Frontal cortex (tissue), 4 donors: ENCODE measurements at places on chromosomes 7 and 10.

- DNase-seq = no peak
Observed at GRCh38 chr7:22667562-22668239, 59.3 kb upstream of the IL6 start.

DNA sequence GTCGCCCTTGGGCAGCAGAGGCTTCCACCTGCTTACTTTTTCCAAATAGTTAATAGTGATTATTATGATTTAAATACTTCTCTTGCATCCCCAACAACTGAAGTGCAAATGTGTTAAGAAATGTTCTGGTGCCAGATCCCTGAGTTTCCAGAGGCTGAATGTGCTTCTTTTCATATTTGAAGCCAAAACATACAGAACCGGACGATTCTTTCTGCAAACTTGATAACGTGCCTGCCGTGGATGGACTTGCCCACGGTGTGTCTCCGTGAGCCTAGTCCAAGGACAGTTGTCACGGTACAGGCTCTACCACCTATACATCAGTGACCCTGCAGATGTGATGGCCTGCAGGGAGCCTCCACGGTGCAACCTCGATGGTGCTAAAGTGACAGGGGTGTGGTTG lies 198.6 kb upstream of the LYZL2 start:
- DNase-seq = no peak

GRCh38 chr10:12758271-12758670 lies 243.2 kb downstream of the CCDC3 start:
- DNase-seq = no peak

DNA sequence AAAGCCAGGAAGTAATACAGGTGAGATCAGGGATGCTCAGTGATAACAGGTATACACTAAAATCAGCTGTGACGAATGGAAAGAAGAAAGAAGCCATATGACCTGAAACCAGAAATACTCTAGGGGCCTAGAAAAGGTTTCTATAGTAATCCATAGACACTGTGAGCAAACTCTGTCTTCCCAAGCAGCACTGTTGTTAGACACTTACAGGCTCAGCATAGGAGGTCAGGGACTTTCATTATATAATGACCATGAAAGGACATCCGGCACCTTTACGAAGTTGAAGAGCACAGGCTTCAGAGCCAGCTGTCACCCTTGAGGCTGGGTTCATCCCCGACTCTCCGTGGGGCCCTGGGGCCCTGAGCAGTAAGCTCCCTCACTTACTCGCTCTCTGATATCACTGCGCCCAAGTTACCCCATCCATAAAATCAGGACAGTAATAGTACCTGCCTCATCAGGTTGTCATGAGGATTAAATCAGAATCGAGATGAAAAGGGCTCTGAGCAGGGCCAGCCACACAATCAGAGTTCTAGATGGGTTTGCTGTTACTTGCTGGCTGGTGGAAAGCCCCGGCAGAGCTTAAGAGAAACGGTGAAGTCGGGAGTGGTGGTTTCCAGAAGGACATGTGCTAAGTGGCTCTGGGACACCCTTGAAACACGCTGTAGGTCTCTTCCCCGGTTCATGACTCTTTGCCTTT lies 79.5 kb downstream of the ITIH5 start:
- no peak for DNase-seq

GRCh38 chr10:86798611-86799010 lies 42.2 kb downstream of the BMPR1A start:
- DNase-seq = no peak

- no peak for DNase-seq
Observed at GRCh38 chr7:18509481-18509880, 13.9 kb downstream of the HDAC9 start.

- no peak for DNase-seq
Observed at GRCh38 chr7:130345136-130345535, 520 bp downstream of the CPA5 start.

DNA sequence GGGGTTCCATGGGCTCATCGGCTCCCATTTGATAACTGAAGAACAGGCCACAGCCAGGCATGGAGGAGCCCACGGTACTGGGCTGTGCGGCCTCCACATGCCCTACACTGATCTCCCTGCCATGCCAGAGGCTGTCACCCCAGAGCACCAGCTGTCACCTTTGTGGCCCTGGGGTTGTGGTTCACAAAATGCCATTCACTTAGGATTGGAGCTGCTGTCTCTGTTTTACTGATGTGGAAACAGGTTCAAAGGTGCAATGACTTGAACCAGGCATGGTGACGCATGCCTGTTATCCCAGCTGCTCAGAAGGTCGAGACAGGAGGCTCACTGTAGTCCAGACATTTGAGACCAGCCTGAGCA lies 4.3 kb upstream of the UPK3B start:
- DNase-seq = no peak

DNA sequence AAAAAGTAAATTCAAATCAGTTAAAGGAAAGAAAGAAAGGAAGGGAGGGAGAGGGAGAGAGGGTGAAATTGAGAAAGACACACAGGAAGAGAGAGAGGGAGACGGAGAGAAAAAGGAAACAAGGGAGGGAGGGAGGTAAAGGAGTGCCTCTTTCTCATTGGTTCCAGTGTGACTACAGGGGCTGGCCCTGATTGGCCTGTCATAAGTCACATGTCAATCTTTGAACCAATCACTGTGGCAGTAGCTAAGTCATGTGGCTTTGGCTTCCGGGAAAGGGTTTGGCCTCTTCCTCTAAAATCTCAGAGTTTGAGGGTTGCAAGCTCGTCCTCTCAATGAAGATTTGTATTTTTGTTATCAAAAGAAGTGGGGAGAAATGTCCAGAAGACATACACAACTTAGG lies 150.2 kb downstream of the RAB11FIP2 start:
- DNase-seq = no peak

GRCh38 chr10:116765648-116766081 lies 23.3 kb upstream of the HSPA12A start:
- no peak for DNase-seq

- DNase-seq = no peak
Observed at GRCh38 chr10:43427166-43427825, 9.6 kb upstream of the ZNF487 start.

GRCh38 chr10:8058274-8059111 lies 4.0 kb downstream of the GATA3 start:
- no peak for DNase-seq

- no peak for DNase-seq
Observed at GRCh38 chr10:133306941-133307379, 1.7 kb downstream of the TUBGCP2 start.

DNA sequence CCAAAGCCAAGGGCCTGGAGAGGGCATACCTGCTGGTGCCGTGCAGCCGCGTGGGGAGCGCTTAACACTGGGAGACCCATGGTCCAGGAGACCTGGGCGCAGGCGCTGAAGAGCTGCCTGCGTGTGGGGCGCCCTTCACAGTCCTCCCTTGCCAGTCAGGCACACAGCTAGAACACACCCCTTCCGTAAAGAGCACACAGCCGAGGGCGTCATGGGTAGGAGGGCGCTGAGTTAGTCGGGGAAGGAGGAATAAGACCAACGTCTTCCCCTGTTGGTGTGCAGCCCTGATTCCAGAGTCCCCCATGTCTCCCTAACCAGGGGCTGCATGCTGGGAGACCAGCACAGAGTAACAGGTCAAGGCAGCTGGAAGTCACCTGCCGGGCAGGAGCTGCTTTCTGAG lies 273.9 kb downstream of the USP6NL start:
- DNase-seq = no peak

DNA sequence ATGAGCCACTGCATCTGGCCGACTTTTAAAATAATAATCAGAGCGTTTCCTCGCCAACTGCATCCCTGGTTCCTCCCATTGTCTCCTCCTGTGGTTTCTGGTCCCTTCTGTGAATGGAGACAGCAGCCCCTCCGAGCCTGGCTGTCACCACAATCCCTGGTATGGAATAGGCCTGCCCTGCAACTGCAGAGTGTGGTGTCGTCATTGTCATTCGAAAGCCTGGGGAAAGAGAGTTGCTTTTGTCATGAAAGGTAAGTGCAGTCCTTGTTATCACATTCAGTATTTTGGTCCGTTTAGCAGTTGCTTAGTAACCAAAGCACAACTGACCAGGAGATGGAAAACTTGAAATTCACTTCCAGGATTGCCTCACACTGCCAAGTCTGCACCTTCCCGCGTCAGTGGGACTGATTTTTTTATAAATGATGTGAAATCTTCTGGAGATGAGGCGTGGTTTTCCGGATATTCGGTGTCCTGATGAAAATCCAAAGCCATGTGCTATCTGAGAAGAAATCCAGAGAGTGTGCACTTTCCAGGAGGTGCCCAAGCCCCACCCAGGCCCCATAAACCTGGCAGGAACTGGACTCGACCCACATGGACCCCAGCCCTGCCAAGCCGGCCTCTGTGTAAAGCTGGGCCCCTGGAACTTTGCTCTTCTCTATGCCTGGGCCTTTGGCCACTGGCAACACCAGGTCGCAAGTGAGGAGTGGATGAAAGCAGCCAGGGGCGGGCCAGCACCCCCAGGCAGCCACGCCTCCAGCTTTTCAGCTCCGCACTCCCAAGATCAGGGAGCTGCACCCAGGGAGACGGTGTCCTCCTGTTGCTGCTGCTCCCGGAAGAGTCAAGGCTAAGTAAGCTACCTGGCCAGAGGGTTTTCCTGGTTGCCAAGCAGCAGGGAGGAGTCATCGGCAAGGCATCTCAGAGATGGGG lies 133.7 kb upstream of the SH2B2 start:
- DNase-seq = no peak

DNA sequence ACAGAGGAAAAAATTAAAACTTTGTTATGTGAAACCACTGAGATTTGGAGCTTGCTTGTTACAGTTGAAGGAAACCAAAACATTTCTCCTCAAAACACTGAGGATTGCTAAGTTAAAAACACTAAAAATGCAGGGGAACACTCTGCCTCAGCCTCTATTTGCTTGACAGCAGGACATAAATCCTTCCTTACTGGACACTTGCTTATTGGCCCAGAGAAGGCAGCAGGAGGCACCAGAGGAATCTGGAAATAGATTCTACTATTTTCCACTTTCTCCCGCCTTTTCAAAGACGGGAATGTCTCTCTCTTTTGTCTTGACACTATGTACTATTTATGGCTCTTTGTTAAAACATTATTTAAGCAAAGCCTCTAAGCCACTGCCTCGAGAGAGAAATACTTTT lies 67.9 kb downstream of the MTURN start:
- no peak for DNase-seq

DNA sequence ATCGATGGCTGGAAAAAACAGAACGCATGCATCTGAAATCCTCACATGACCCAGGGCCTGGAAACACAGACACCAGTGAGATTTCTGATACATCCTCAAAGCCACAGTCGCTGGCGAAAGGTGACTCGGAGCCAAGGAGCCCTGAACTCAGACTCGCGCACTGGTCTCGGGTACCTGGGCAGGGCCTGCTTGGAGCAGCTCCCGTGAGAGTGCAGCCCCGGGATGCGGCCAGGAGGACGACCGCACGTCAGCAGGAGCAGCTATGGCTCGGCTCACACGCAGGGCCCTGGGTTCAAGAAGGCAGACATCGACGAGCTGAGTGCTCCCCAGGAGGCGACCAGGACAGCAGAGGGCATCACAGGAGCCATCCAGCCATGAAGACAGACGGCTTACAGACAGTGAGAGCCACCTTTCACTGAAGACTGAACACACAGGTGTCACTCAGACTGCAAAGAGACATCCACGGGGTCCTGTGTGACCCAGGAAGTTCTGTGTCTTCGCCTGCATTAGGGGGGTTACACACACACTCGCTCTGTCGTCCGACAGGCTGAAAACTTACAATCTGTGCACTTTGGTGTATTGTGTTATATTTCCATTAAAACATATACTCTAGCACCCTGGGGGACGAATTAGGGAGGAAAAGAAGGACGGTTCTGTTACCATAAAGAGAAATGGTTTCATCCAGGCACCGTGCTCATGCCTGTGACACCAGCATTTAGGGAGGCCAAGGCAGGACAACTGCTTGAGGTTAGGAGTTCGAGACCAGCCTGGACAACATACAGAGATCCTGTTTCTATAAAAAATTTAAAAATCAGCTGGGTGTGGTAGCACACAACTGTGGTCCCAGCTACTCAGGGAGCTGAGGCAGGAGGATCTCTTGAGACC lies 227.7 kb downstream of the MAD1L1 start:
- no peak for DNase-seq

DNA sequence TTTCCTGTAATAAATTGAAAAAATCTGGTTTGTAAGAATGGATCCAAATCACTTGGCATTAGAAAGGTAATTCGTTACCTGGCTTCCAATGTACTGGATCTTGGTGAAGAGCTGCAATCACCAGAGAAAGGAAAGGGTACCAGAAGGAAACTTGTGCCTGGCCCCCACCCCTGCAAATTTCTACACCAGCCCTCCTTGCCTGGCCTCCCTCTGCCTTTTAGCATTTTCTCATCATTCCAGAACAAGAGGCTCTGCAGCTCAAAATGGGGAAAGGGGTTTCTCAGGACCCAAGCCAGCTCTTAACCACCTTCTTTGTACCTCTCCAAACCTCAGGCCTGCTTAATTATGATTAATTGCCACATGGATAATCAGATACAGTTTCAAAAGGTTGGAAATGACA lies 612.8 kb upstream of the MGMT start:
- no peak for DNase-seq

DNA sequence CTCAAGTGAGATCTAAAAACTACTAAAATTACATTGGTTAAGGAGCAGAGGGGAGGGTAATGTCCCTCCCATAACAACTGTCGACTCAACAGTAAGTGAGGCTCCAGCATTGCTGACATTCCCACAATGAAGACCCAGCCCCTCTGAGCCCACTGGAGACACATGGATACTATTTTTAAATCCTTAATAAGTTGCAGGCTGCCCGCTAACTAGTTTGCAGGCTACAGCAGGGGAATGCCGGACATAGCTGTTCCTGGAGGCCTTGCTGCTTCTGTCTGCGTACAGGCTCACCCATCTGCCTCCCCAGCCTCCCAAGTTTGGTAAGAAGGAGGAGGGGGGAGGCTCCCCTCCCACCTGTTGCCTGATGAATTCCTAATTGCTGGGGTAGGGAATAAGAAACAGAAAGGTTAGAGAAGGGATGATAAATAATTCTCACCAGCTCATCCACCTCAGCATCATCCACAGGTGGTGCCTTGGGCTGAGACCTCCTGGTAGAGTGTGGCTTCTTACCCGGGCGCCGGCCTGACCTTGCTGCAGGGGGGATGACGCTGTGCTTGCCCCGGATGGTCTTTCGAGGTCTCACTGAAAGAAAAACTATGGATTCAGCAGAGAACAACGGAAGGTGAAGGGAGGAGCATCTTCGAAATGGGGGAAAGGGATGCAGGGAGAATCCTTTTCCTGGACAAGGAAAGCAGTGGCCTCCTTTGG lies 10.1 kb downstream of the FZD9 start:
- no peak for DNase-seq

GRCh38 chr7:82980130-82980788 lies 182.4 kb downstream of the PCLO start:
- no peak for DNase-seq

DNA sequence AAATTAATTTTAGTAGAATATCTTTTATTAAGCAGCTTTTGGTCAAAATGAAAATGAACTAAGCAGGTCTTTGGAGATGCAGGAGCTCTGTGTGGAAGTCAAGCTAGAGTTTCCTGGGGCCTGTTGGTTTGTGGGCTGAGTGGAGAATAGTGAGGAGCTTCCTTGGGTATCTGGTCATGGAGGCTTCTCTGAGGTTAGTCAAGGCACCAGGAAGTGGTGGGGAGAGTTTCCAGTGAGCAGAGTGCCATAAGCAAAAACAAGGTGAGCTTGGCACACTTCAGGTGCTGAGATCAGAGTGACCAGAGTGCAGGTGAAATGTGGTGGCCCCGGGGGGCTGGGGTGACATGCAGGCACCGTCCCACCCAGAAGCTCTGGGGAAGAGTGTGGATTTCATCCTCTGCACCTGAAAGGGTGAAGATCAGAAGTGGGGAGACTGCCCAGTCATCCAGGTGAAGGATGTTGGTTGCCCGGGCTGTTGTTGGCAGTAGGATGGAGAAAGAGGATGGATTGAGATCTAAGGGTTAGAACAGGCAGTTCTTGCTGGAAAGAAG lies 77.4 kb downstream of the WDR37 start:
- DNase-seq = no peak

- DNase-seq = no peak
Observed at GRCh38 chr10:64636461-64636860, 1115.3 kb downstream of the REEP3 start.
